ENCODE measurements at places on chromosomes 2 and 18.

- DNase-seq: no peak
These were observed 37.6 kb downstream of the PTPN18 start for GRCh38 chr2:130393318-130393910.

DNA sequence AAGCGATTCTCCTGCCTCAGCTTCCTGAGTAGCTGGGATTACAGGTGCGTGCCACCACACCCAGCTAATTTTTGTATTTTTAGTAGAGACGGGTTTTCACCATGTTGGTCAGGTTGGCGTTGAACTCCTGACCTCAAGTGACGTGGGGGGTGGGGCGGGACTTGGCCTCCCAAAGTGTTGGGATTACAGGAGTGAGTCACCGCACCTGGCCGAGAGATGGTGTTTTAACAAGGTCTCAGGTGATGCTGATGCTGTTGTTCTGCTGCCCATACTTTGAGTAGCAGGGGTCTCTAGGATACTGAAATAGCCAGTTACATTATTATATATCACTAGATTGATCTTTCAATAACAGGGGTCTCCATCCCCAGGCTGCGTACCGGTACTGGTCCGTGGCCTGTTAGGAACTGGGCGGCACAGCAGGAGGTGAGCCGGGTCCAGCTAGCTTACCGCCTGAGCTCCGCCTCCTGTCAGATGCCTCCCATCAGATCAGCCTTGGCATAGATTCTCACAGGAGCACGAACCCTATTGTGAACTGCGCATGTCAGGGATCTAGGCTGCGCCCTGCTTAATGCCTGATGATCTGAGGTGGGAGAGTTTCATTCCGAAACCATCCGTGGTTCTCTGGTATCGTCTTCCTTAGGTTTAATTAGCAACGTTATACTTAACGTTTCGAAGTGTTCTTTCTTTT, 48.3 kb upstream of the SLC38A11 start:
- no peak for DNase-seq

GRCh38 chr2:30031184-30031583, 109.8 kb upstream of the ALK start:
- DNase-seq: no peak

DNA sequence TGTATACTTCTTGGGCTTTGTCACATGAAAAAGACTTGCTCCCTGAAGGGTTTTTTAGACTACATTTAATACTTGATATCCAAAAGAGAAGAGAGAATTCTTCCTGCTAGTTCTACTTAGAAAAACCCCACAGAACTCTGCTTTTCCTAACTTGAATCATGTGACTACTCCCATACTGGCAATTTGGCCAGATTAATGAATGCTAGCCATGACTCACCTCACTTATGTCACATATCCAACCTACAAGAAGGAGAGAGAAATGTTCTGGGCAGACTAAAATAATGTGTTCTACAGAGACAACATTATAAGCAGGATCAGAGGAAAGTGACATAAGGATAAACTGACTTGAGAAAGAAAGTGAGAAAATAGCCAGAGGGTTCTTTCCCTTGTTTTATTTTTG, 249.3 kb upstream of the GULP1 start:
- DNase-seq: no peak

GRCh38 chr2:49154891-49155290, 576 bp upstream of the FSHR start:
- DNase-seq: no peak

GRCh38 chr18:13394801-13395200, 176.2 kb downstream of the LDLRAD4 start:
- DNase-seq: peak; percentile 47

DNA sequence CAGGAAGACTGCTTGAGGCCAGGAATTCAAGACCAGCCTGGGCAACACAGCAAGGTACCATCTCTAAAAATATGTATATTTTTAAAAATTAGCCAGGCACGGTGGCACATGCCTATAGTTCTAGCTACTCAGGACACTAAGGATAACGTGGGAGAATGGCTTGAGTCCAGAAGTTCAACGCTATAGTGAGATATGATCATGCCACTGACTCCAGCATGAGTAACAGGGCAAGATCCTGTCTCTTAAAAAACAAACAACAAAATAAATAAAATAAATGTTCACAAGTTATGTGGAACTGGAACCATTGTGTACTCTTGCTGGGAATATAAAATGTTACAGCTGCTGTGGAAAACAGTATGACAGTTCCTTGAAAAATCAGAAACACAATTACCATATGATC, 47.2 kb downstream of the USP34 start:
- no peak for DNase-seq

- DNase-seq: peak; percentile 55
These were observed at the start of gene DLGAP1 for GRCh38 chr18:4455113-4455811. Gene DLGAP1, minus strand, starts transcription at chr18:4455307.

DNA sequence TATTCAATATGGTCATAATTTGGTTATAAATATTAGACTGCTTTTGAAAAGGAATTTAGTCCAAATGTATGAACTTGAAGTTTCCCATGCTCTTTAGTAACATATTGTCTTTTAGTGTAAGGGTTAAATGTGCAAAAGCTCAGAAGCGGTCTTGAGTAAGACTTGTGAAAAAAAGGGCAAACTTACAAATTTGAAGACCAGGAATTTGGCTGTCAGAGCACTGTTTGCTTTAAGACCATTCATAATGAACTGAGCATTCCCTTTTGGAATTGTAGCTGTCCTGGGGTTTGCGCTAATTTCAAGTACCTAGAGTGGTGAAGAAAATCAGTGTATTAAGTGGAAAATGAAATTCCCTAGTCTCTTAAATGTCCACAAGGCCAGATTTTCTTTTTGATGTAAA, 6.9 kb upstream of the ZEB2 start:
- DNase-seq: no peak

DNA sequence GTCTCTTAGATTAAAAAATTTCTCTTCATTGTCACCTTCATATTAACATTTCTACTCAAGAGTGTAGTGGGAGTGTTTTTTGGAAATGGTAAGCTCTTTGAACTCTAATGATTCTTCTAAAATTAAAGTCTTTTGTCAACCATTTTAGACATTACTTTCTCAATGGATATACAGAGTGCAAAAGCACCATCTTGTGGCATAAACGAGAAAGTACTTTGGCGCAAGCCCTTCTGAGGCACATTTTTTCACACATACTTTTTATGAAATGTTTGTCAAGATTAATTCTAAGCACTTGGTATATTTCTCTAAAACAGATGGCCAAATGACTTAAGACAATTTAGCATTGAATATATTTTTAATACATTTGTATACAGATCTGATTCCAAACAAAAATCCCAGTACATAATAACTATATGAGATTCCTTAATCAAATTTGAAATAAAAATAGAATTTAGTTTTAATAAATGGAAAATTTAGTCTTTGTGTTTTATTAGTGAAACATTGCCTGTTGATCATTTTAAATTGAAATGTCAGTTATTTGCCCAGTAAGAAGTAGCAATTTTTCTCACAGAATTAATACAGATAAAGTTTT, 63.3 kb upstream of the GALNT5 start:
- no peak for DNase-seq

DNA sequence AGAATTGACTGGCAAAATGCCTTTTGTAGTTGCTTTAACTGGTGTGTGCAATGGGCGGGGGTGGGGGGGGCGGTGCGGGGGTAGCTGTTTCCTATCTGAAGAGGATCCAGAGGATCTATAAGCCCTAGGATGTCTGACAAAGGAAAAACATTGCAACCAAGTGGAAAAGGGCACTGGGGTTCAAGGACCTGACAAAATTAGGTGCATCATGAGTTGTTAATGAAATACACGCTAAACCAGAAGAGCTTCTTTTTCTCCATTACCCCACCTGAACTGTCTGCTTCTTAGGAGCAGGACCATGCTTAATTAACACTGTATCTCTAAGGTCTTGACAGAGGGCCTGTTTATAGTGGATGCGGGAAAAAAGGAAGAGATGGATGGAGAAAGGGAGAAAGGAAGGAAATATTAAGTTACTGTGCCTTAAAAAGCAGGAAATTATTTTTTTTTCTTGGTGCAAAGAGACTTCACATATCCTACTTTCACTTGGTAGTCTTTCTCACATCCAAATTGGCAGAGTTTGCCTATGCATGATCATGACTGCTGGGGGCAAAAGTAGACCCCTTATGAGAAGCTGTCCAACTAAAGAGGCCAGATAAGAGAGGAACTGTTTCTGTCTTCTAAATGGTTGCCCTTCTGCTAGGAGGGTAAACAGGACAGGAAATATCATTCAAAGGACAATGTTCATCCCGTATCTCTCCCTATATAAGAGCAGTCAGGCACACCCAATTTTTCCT, 4.6 kb downstream of the RND3 start:
- no peak for DNase-seq

GRCh38 chr18:52401236-52401635, 61.2 kb downstream of the DCC start:
- no peak for DNase-seq

DNA sequence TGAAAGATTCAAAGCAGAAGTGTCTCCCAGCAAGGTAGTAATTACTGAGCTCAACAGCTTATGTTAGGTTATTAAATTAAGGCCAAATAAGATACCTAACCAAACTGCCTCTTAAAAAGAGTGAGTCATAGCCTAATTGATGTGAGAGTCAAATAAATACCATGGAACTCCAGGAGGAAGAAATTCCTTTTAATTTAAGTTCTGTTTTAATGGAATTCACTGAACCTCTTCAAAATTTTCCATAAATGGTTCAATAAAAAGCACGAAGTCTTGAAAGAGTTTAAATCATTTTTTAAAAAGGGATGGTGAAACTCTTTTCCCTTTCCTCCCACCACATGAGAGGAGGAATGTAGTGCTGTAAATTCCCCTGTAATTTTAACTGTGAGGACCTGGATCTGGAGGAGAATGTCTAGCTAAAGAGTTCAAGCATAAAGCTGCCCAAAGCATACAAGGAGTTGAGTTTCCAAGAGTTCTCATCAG, 180.8 kb upstream of the MMADHC start:
- no peak for DNase-seq

GRCh38 chr2:42744545-42745082, 19.3 kb downstream of the OXER1 start:
- DNase-seq: no peak

DNA sequence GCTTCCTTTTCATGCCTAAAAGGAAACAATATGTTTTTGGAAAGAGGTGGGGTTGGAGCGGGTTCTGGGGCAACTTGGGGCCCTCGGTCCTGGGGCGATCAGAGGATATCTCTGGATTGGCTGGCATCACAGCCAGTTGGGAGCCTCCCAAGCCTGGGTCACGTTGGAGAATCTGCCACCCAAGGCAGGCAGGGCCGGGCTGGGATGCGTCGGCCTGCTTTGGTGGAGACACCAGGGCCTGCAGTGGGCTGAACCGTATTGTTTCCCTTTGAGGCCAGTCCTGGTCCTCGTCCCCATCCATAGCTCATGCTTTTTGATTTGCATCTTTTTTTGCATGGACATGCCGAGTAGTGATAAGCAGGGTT, 235.8 kb downstream of the ATAD2B start:
- DNase-seq: no peak

- no peak for DNase-seq
These were observed 151.3 kb downstream of the CCDC85A start for GRCh38 chr2:56335101-56335500.

Data from activated CD8-positive, alpha-beta memory T cell treated with anti-CD3 and anti-CD28 coated beads for 24 hours (primary cell).